ENCODE measurements at places on chromosomes 1 and 21.

- DNase-seq: no peak
Observed at GRCh38 chr1:206633708-206634121, 1.6 kb upstream of the DYRK3 start.

DNA sequence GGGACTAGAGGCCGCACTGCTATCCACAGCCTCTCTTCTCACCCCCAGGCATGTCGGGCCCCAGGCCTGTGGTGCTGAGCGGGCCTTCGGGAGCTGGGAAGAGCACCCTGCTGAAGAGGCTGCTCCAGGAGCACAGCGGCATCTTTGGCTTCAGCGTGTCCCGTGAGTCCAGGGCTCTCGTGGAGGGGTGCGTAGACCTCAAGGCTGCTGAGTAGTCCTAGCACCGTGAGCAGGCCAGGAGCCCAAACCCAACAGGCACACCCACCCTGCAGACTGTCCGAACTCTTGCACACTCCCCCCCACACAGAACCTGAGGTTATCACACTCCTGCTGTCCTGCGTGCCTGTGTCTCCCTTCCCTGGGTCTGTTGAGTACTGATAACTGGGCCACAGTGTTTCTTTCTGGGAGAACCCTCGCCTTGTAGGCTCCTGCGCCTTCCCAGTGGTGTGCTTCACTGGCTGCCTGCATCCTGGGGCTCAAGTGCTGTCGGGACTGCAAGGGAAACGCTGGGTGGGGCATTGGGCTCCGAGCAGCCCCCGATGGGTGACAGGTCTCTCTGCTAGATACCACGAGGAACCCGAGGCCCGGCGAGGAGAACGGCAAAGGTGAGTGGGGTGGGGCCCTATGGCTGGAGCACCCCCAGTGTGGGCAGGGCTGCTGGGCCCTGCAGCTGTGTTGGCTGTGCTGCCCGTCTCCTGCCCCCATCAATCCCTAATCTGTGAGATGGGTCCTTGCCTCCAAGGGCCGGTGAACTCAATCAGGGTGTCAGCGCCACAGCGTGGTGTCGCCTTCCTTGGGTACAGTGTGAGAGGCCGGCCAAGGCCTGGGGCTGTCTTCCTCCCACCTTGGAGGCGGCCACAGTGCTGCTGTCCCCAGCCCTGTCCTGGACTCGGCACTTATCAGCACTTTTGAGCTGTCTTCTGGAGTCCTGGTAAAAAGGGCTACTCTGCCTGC, 4.0 kb upstream of the GJC2 start:
- DNase-seq: no peak

DNA sequence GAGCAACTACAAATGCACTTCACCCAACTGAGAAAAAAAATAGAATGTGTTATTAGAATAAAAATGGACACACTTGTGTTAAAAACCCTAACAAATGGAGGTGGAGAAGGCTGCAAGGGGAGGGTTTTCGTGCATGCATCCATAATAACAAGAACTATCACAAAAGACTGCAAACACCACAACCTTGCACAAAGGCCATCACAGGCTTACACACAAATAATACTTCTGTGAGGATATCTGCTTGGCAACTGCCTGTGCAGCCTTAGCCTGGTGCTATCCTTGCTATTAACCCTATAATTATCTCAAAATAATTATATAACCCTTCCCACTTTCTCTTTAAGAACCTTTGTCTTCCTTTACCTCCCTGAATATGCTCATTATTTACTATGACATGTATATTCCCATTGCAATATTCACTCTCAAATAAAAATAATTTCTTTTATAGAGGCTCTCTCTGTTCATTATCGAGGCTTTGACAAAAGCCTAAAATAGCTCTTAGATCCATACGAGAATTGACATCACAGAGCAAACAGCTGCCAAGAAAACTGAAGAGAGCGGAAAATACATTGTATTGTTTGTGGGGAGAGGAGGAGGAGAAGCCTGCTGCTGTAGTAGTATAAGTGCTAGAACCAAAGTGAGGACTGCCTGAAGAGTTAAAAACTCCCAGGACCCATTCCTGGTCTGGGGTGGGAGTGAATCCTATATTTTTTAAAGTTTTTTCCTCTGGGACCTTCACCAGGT, 1768.7 kb downstream of the BRINP3 start:
- DNase-seq: no peak

DNA sequence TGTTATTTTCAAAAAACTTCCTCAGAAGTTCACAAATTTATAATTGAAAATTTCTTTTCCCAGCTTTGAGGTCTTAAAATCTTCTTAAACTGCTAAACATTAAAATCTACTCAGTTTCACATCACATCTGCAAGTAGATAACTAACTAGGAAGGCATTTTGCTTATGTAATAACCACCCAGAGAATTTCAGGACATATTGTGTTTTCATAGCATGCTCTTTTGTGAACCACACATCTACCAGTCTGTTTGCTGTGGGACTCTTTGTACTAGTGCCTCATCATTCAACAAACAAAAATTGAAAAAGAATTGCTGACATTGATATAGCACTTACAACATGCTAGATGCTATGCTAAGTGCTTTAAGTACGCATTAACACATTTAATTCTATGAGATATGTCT, 31.6 kb upstream of the C1orf146 start:
- no peak for DNase-seq

DNA sequence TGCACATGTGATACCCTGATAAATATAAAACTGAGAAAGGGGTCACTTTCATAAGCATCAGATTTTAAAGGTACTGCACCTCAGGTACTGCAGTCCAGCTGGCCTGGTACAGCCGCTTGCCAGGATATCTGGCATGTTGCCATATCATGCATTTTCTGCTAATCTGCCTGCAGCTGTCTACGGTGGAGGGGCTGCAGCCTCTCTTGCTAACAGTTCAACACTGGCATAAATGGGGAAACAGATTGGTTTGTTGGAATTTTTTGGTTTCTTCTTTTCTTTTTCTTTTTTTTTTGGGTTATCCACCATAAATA, 71.5 kb downstream of the MIS18A start:
- DNase-seq: no peak

- DNase-seq: no peak
Observed at GRCh38 chr1:154877370-154877974, 7.4 kb upstream of the KCNN3 start.

Data from mesothelial cell of epicardium (in vitro differentiated cells).